ENCODE measurements at places on chromosomes 5 and 9. TPM values are rescaled to one million over a fixed set of nuclear protein-coding genes. Genes with fewer than 3 reads are reported as not detected.

PLPP7 gene
- total RNA-seq = 0.83 TPM

ACTBL2 gene
- not detected for total RNA-seq

PCDHB1 gene
- not detected for total RNA-seq

SHOC1 gene
- not detected for total RNA-seq

SAXO1 gene
- total RNA-seq = not detected

GRCh38 chr9:134775081-134775951, 105.3 kb upstream of the FCN2 start:
- DNase-seq = no peak

DNA sequence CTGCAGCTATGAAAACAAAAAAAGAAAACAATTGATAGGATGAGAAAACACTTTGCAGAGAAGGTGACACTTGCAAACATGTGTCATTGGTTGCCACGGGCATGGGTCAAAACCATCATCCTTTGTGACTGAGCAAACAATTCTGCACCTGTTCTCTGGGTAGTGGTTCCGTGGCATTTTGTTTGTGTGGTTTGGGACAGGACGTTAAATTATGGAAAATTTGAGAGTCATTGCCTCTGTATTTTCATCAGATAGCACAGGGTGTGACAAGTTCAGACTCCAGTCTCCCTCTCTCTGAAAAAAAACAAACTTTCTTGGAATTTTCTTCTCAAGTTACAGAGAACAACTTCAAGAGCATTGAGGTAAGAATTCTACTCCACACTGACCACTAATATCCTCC, 113.4 kb upstream of the HMHB1 start:
- no peak for DNase-seq

GRCh38 chr5:146291421-146292074, 47.1 kb upstream of the POU4F3 start:
- peak; percentile 47 for DNase-seq

GRCh38 chr9:94108584-94108983, 24.3 kb downstream of the PTPDC1 start:
- DNase-seq = no peak

DNA sequence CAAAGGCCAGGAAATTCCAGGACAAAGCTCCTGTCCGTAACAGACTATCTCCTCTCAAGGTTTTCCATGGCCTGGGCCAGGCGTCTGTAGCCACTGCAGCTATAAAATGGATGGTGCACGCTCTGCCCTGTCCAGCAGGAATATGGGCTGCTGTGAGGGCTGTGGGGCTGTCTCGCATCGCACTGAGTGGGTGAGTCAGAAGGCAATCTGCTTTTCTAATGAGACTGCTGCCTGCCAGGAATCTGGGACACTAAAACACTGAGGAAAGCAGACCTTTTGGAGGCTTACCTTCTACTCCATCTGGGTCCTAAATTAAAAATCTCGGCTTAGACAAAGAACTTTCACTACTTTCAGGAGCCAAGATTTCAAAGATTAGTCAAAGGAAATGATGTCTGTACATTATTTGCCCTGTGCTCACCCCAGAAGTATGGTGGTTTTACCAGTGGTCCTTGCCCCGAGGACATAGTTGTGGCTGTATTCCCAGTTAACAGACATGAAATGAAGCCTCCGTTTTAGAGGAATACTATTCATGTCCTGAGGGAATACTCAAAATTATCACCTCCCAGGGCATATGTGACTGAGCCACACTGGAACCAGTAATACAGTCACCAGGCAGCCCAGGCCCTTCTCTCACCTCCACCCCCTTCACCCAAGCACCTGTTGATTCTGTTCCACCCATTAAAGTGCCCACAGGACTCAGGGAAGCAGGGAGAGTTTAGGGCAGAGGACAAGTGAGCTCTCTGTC, 56.4 kb downstream of the PFDN1 start:
- peak; percentile 84 for DNase-seq

DNA sequence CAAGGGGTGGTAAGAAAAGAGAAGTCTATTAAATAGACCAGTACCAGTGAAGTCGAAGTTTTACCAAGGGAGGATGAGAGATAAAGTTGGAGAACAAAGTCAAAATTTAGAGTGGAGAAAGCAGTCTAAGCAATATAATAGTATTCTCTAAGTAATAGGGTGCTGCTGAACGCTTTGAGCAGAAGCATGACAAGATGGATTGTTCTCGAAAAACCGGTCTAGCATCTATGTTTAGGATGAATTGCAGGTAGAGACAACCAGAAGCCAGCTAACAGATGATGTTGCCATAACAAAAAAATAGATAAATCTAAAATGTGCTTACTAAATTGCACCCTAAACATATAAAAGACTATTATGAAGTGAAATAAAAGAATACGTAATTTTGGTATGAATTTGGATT, 237.0 kb downstream of the PRELID2 start:
- DNase-seq = no peak

- DNase-seq = peak; percentile 87
Observed at GRCh38 chr5:103466495-103466894, 96.1 kb downstream of the NUDT12 start.
